ENCODE measurements at places on chromosomes 11 and 22.

DNA sequence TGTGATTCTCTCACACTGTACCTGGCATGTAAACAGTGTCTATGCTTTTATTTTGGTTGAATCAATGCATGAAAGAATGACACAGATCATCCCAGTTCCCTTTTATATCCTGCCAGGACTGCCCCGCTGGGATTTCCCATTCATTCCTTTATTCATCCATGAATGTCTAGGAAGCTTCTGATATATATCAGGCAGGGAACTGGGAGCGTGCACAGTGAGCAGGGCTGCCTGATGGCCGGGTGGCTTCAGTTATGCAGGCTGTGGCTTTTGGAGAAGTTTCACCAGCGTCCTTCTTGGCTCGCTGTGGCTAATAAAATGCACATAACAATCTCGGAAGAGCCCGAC lies 789.0 kb downstream of the TBC1D22A start:
- no peak for DNase-seq

GRCh38 chr11:126658306-126659056 lies 303.0 kb downstream of the ST3GAL4 start:
- no peak for DNase-seq

DNA sequence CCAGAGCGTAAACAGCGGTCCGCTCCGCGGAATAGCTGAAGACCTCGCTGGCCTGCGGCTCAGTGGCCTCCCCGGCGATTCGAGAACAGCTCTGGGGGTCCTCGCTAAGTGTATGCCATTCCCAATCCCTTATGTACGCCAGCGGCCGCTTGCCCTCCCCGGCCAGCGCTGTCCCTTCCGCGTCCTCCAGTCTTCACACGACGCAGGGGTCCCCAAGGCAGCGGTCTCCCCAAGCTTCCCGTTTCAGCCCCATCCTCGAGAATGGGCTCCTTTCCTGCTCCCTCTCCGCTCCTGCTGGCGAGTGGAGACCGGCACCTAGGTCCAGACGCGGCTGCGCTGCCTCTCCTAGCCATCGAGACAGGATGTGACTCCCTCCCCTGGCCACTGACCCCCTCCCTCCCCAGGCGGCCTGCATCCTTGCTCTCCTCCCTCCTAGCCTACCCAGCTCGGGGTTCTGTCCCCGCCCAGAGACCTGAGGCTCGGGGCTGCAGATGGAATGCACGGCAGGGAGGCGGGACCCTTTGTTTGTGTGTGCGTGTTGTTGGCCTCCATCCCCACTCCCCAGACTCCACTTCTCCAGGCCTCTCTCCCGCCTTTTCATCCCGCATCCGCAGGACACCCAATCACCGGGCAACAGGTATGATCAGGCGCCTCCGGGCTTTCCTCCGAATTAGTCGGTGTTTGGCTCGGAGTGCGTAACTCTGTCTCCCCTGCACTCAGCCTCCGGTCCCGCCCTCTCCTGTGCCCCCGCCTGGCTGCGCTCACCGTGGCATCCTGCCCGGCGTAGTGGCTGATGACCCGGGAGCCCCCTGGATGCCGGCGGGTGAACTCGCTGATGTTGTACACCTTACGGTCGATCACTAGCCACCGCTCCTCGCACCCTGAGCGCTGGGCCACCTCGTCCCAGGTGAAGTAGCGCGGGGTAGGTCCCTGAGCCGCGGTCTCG lies 740 bp downstream of the FADS1 start:
- peak; percentile 73 for DNase-seq

- no peak for DNase-seq
Observed at GRCh38 chr11:79227767-79228755, 212.8 kb downstream of the TENM4 start.

DNA sequence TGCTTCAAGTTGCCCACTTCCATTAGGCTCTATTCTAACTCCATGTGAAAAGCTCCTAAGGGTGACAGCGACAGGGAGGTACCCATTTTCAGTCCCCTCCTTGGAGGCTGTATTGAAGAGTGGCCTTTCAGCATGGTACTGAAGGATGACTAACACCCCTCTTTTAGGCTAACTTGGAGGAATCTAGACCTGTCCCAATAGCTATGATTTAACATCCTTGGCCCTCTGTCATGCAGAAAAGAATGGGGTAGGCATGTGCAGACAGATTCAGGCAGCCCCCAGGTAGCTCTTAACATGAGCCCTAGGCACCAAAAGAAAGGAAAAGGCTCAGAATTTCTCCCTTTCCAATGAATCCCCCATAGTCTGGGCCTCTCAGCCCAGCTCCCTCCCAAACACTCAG lies 89.3 kb upstream of the AMOTL1 start:
- no peak for DNase-seq

GRCh38 chr11:63537293-63538101 lies 889 bp downstream of the PLAAT4 start:
- peak; percentile 62 for DNase-seq

- DNase-seq: peak; percentile 92
Observed at GRCh38 chr11:36500315-36500721, 9.8 kb downstream of the TRAF6 start.

GRCh38 chr11:131823772-131824171 lies 453.4 kb downstream of the NTM start:
- no peak for DNase-seq

DNA sequence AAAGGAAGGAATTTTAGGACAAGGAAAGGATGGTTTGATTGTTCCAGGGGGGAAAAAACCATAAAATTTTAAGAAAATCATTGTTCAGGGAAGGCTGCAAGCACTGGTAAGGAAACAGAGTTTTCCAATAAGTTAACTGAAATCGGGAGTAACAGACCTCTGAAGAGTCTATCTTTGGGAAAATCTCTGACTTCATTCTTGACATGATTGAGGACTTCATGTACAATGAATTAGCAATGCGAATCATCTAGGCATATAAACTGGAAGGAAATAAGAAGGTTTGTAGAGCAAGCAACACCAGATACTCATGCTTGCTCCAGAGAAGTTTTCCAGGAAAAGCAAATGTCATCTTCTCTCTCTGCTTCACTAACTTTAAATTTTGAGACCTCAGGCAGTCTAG lies 18.5 kb downstream of the APLP2 start:
- DNase-seq: no peak

- no peak for DNase-seq
Observed at GRCh38 chr11:130645843-130646197, 197.4 kb downstream of the ADAMTS15 start.

DNA sequence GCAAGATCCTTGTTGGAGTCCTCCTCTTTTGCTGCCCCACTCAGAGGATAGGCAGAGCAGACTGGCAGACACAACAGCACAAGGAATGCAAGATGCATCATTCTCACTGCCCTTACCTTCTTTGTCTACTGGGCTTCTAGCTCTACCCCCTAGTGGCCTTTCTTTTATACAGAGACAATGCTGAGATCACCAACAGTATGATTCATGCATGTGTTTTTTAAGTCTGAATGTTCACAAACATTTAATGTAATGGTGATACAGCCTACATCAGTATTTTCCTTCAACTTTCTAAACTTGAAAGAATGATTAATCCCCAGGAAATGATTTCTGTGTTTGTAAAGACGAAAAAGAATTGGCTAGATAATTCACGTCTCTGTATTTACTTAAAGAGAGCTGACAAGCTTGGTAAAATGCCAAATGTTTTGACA lies at the start of gene MMP10:
Gene MMP10, minus strand, starts transcription at position 138 of the 428 bp plus-strand sequence. Its CDS starts 37 bp downstream, at position 101.
- DNase-seq: peak; percentile 74

GRCh38 chr11:103396237-103396636 lies 287.0 kb downstream of the DYNC2H1 start:
- DNase-seq: no peak

- no peak for DNase-seq
Observed at GRCh38 chr11:113628912-113629311, 77.2 kb downstream of the TMPRSS5 start.

GRCh38 chr11:20078846-20079245 lies 81.4 kb downstream of the DBX1 start:
- no peak for DNase-seq

- peak; percentile 30 for DNase-seq
Observed at GRCh38 chr11:26860091-26860780, 133.7 kb upstream of the FIBIN start.

DNA sequence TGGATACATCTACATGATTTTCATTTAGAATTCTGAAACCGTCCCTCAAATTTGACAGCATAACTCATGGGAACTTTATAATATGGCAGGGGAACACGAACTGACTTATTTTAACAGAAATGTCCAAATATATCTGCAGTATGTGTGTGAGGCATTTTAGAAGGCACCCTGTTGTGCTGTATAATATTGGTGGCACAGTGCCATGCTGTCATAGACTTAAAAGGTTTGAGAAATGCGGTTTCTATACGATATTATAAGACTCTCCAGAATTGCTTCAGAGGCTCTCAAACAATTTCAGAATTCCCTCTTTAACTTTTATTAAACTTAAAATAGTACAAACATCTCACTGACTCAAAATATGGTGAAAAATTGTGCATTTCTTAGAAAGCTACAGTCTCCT lies 181.6 kb downstream of the MSANTD4 start:
- no peak for DNase-seq

- no peak for DNase-seq
Observed at GRCh38 chr11:36751335-36751781, 153.3 kb upstream of the RAG2 start.

GRCh38 chr22:17980638-17981051 lies 43.7 kb downstream of the MICAL3 start:
- peak; percentile 23 for DNase-seq

DNA sequence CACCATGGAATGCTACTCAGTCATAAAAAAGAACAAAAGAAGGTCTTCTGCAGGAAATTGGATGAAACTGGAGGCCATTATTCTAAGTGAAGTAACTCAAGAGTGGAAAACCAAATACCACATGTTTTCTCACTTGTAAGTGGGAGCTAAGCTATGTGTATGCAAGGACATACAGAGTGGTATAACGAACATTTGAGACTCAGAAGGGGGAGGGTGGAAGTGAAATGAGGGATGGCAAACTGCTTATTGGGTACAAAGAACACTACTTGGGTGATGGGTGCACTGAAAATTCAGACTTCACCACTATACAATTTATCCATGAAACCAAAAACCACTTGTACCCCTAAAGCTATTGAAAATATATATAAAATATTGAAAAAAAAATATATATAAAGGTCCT lies 13.4 kb upstream of the CAT start:
- DNase-seq: no peak

DNA sequence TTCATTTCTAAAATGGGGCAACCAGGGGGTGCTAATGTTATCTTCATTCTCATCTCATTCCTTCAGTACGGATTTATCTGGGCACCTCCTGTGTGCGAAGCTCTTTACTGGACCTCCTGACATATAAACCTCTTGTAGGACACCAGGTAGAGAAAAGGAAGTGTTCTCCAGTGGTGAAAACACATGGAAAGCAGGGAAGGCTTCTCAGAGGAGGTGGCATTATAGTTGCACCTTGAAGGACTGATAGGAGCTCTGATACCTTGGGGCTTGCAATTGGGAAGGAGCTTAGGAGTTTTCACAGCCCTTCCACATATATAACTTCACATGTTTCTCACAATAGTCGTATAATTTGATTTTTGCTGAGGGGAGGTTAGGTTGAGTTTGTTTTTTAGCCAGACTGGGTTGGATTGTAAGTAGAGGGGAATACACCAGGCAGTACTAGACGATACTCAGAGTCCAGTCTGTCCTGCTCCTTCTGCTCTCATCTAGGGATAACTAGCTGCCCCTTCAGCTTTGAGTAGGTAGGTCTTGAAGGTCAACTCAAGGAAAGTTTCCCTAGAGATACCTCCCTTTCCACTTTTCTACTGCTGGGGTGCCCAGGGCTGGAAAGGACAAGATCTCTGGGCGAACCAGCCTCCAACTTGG lies 34.0 kb upstream of the ALX4 start:
- DNase-seq: no peak

DNA sequence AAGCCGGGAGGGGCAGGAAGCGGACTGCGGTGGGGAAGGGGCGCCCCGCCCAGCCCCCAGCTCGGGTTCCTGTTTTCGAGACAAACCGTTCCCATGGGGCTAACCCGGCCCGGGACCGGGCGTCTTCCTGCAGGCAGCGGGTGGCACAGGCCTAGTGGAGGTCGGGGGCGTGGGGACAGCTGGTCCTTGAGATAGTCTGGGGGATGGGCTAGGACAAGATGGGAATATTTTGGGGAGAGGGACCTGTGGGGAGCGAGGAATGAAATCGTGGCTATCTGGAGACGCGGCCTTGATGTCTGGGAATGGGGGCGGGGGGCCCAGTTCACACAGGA lies 1.2 kb upstream of the RASGRP2 start:
- DNase-seq: no peak

GRCh38 chr11:113904379-113905101 lies at the start of gene HTR3B:
HTR3B (plus strand) TSS chr11:113904796; CDS start chr11:113904934, 138 bp downstream.
- DNase-seq: no peak

- DNase-seq: peak; percentile 46
Observed at GRCh38 chr22:30806391-30806861, 111.8 kb downstream of the OSBP2 start.

GRCh38 chr22:20523086-20523983 lies 15.9 kb downstream of the MED15 start:
- DNase-seq: peak; percentile 79

GRCh38 chr11:117490911-117491310 lies 163.3 kb downstream of the CEP164 start:
- no peak for DNase-seq

GRCh38 chr11:1041936-1042608 lies 5.6 kb upstream of the MUC6 start:
- DNase-seq: no peak

DNA sequence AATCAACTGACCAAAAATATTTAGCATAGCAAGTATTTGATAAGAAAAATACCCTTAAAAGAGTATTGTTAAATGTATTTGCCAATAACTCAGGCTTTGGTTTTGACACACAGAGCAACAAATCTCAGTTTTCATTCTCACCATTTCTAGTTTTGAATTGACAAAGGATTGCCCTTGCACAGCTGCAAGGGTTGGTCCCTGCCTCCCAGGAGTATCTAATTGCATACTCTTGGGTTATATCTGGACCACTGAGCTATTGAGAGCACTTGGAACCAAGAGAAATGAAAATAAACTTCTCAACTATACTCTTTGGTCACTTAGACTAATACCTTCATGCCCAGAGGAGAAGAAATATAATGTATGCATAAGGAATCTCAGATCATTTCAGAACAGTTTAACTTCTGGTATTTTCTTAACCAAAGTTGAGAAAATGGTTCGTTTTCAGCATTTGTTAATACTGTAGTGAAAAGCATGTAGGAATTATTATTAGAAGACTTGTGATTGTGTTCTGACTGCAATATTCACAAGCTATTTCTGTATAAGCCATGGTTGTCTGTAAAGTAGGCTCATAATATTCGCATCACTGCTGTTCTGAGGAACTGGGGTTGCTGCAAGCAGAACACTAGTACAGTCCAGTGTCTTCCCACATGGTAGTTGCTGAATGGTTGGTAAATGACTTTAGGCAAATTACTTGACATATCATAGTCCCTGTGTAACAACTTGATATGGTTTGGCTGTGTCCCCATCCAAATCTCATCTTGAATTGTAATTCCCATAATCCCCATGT lies 7.9 kb downstream of the C2CD3 start:
- DNase-seq: no peak

DNA sequence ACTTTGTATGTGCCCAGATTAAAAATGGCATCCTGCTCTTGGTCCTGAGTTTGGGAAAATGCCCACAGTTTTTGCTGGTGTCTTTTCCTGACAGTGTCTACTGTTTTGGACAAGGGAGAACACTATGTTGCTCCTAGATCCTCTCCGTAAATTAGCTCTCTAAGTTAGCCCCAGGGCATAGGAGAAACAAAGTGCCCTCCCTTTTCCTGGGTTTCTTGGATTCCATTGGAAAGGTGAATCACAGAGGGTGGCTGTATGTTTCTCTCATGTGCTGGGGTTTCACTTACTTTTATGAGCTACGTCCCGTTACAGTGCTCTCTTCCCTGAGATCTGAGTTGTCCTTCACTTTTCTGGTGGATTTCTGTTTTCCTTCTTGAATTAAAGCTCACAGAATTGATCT lies 782.8 kb downstream of the CNTN5 start:
- DNase-seq: no peak

- no peak for DNase-seq
Observed at GRCh38 chr22:46577368-46578249, 40.2 kb upstream of the CELSR1 start.
